Suppressor macrophage treated with lipopolysaccharide for 1 hour (primary cell): ENCODE measurements at places on chromosomes 2 and 18.
A peak's percentile ranks its signal among the peaks of the same experiment; 100 is the strongest.

DNA sequence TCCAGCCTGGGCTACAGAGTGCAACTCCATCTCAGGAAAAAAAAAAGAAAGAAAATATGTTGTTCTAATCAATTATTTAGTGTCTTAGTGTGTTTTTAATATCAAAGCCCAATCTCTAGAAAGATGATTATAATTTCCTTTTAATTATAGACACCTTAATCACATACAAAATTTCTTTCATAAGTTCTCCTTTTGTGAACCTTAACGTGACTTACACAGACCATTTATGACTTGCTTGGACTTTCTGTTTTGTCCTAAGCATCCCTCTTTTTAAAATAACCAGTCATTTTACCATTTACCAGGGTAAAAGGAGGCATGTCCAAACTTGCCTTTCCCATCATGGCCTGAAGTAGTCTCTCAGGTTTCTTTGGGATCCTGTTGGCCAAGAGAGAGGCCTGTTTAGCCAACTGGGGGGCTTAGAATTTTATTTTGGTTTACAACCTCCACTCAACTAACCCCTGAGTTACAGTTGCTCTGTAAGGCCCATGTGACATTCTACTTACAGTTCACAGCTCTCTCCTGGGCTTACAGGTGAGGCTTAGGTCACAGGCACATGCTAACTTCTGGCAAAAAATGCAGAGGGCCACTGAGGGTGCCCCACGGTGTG lies 23.9 kb upstream of the GPR155 start:
- no peak for DNase-seq

DNA sequence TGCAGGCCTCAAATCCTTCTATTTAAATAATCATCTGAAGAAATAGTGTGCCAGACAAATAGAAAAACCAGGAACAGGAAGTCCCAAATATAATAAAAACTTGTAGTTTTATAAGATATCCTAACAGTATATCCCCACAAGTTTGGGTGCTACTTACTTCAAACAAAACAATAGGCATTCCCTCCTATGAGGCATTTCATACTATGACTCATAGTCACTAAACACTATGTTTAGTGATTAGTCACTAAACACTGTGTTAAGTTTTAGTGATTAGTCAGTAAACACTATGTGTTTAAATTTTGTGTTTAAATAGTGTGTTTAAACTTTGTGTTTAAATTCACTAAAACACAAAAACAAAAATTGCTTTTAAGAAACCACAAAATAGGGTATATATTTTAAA lies 407.0 kb upstream of the CDH19 start:
- no peak for DNase-seq

- no peak for DNase-seq
Measured at GRCh38 chr2:222595581-222595980, 60.3 kb downstream of the FARSB start.

GRCh38 chr2:234596696-234597575 lies 100.1 kb upstream of the ARL4C start:
- DNase-seq = no peak

- no peak for DNase-seq
Measured at GRCh38 chr2:102060047-102060446, 68.3 kb downstream of the IL1R2 start.

GRCh38 chr18:76480913-76481312 lies 14.1 kb downstream of the ZNF516 start:
- no peak for DNase-seq

- no peak for DNase-seq
Measured at GRCh38 chr2:12291303-12291702, 425.4 kb upstream of the TRIB2 start.

GRCh38 chr2:220076734-220077133 lies 449.3 kb downstream of the SLC4A3 start:
- no peak for DNase-seq

DNA sequence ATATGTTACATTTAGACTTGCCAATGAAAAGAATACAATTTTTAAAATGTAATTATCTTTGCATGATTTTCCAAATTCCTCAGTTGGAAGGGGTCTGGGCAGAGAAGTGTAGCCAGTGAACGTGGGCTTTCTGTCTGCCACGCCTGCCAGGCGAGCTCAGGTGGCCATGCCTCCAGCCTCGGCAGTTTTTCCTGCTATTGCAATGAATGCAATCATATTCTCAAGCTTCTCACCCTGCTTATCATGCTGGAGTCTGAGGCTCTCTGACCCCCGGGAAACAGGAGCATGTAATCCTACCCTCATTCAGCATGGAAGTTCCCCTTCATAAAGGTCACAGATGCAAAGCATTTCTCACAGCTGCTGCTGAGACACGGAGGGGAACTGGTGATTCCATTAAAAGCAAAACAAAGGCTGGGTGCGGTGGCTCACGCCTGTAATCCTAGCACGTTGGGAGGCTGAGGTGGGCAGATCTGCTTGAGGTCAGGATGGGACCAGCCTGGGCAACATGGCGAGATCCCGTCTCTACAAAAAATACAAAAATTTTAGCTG lies 154.8 kb downstream of the MBP start:
- DNase-seq = no peak

DNA sequence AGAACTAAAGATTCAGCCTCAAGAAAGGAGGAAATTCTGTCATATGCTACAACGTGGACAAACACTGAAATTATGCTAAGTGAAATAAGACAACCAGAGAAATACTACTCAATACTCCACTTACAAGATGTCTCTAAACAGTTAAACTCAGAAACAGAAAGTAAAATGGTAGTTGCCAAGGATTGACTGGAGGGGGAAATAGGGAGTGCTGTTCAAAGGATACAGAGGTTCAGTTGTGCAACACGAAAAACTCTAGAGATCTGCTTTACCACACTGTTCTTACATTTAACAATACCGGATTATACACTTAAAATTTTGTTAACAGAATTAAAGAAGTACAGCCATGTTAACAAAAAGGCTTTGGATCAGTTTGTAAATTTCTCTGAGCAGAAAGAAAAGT lies 39.8 kb upstream of the C2orf15 start:
- DNase-seq = peak; percentile 44

- DNase-seq = no peak
Measured at GRCh38 chr2:1414121-1414520, 858 bp downstream of the TPO start.

GRCh38 chr2:189002079-189002478 lies 27.9 kb downstream of the COL3A1 start:
- DNase-seq = no peak

GRCh38 chr18:11991021-11991795 lies 9.9 kb downstream of the IMPA2 start:
- DNase-seq = no peak

- DNase-seq = peak; percentile 96
Measured at GRCh38 chr2:69436938-69437750, at the start of gene NFU1. Gene NFU1 (minus strand): TSS chr2:69437435. CDS start chr2:69437422, 13 bp downstream.

DNA sequence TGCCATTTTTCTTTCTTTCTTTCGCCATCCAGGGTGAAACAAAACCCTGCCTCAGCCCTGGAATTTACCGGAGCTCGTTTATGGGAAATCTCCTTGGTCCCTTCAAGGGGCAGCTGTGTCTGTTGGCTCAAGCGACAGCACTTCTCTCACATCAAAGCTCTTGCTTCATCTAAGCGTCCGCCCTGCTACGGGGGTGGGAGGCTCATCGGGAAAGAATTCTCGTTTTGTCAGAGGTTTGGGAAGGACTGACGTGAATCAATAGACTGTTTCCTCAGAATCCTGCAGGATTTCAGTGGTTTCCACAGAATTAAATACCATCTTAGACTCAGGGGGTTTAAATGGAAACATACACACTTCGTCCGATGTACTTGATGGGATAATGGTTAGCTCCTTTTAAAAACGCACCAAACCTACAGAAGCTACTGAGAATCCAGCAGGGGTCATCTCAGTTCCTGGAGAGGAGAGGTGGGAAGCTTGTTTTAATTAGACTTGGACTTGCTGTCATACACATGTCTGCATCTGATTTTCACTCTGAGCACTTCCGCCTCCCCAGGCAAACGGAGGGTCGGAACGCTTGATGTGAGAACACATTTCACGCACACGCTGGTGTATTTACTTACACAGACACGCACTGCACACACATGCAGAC lies 91.6 kb downstream of the ASB1 start:
- no peak for DNase-seq

GRCh38 chr2:121329786-121330185 lies 44.8 kb upstream of the TFCP2L1 start:
- DNase-seq = no peak

DNA sequence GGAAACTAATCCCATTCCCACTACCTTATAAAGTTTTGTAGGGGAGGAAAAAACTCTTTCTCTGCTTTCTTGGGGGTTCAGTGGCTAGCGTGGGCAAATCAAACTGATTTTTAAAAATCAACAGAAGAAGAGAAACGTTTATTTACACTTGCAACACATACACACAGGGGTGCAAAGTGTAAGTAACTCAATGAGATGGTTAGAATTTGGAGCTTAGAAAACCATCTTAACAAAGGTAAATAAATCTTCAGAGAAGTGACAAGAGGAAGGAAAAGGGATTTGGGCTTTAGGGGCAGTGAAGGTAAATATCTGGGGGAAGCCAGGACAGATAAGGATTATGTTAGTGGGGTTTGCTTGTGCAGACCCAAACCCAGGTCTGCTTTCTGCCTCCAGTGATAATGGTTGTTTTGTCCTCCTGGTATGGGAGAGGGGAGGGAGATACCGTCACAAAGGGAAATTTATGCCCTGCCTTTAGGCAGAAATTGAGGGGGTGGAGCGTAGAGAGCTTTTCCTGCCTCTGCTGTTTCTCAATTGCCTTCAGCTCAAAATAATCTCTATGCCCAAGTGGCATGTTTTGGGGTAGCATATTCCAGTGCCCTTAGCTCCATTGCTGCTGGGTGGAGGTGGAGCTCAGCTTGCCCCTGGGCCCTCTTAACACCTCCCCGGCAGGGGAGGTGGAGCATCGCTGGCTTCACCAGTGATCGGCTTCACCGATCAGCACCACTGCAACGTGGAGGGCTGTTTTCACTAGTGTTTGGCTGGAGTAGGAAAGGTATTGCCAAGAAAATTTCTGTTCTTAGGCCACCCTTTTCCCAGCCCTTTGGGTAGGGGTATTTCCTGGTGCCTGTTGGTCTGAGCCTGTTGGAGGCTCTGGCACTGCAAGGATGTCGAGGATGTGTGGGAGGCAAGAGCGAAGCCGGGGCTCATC lies 92.2 kb downstream of the TEX51 start:
- no peak for DNase-seq

GRCh38 chr18:13539843-13540476 lies 186.4 kb downstream of the FAM210A start:
- DNase-seq = no peak

DNA sequence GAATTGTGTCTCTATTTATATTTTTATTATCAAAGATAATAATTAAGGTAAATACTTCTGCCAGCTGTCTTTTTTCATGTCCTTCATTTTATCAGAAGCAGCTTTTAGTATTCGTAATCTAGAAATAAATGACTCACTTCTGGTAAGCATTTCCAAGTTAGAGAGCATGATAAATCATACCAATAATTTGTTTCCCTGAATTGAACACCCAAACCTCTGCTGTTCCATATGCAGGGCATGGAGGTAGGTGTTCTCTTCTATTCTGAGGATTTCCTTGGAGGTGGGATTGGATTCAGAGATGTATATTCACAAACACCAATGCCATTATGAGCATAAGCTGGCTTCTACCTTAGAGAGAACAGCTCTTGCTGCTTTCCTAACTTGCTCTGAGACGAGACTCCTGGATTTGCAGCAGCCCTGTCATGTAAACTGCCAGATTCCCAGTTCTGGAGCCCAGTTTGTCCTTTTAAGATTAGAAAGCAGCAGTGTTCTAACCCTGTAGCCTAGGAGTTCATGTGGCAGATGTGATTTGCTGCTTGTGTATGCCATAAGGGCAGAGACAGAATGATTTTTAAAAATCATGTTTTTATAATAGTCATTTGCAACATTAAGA lies 47.5 kb downstream of the SKA1 start:
- DNase-seq = no peak

- DNase-seq = no peak
Measured at GRCh38 chr18:45606007-45606406, 9.3 kb upstream of the SLC14A2 start.

DNA sequence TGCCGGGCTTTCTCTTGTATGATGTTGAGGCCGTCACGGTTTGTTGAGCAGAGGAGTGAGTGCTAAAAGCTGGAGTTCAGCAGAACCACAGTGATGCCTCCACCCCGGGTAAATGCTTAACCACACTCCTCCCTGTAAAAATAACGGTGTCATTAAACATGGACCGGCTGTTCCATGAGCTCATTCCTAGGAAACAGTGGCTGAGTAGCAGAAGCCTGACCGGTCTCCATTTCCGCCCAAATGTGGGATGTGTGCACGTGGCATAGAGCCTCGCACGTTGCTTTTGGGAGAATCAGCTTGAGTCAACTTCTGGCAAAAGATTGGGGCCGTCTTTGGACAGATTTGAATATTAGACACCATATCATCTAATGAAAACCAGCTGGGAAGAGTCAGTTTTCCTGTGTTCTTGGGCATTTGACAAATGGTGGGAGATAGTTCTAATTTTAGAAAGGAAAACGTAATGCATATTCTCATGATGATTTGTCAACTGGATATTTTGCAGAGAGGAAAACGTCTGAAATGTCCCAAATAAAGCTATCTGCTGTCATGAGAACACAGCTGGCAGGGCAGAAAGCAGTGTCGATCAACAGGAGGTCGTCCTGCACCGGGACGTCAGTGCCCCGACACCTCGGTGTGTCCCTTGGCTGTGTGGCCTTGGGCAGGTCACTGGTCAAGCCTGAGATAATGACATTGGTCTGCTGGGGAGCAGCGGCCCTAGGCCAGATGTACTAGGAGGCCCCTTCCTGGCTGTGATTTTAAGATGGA lies 42.4 kb downstream of the LRRFIP1 start:
- DNase-seq = no peak

GRCh38 chr2:189819297-189819704 lies 35.1 kb downstream of the PMS1 start:
- DNase-seq = no peak

DNA sequence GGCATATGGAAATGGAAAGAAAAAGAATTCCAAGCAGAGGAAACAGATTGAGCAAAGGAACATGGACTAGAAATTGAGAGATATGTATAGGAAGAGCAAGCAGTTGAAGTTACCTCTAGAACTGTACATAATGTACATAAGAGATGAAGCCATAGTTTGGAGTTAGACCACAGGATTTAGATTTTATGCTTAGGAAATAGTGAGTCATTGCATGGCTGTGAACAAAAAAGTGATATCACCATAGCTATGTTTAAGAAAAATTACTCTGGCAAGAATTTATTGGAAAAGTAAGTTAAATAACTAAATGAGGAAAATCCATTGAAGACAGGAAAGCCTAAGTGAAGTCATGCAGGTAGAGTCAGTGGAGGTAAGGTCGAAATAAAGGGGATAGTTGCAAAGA lies 99.4 kb upstream of the GALNT5 start:
- no peak for DNase-seq

- DNase-seq = no peak
Measured at GRCh38 chr2:66583881-66584280, 149.0 kb downstream of the MEIS1 start.
